Stimulated activated CD8-positive, alpha-beta memory T cell treated with anti-CD3 and anti-CD28 coated beads, Interleukin-4, amount 100 ng/mL, for 1 hour (primary cell): ENCODE measurements at places on chromosomes 11 and 22.

GRCh38 chr11:117005758-117006157, 92.5 kb downstream of the SIK3 start:
- DNase-seq = no peak

DNA sequence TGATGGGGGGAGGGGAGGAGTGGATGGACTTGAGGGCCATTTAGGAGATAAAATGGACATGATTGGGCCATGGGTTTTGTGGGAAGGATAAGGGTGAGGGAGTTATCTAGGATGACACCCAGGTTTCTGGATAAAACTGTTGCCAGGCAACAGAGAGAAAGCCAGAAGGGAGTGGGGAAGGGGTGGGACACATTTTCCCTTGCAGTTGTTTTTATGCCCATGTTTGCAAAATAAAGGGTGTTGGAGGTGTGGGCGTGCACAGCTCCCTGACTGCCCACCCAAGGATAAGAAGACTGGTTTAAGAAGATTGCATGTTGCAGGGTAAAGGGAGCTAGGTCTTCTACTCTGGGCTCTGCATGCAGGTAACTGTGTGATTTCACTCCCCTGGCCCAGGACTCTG, 18.3 kb upstream of the YWHAH start:
- no peak for DNase-seq

DNA sequence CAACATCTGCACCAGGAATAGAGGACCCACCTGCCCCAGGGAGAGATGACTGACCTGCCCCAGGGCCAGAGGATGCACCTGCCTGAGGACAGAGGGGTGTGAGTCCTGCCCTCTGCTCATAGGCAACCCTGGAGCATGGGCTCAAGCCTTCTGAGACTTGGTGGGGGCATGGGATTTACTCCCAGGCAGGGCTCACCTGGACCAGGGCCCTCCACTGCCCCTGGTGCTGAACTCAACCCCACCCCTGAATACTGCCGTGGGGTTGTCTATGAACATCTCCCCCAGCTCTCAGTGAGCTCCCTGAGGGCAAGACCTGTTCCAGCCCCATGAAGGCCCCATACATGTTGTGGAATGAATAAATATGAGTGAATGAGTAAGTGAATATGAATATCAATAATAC, 33.8 kb upstream of the MUC5AC start:
- DNase-seq = no peak

GRCh38 chr11:72520815-72521214, 86.5 kb upstream of the CLPB start:
- no peak for DNase-seq

DNA sequence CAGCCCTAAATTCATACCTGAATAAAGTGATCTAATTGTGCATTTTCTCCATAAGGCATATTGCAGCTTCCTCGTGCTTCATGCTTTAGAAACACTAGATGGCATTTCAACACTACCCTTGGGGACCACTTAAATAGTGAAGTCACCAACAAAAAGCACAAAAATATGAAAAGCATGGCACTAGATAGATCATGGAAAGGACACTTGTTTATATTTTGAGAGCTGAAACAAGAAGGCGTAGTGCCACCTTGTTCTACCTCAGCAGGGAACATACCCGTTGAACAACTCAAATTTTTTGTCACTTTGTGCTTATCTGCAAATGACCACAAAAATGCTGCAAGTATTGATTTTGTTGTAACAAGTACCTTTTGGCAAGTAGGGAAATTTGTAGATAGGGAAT, 8.6 kb downstream of the TBCEL start:
- DNase-seq = no peak

- DNase-seq = no peak
Observed at GRCh38 chr11:106276859-106277436, 199.5 kb downstream of the AASDHPPT start.

DNA sequence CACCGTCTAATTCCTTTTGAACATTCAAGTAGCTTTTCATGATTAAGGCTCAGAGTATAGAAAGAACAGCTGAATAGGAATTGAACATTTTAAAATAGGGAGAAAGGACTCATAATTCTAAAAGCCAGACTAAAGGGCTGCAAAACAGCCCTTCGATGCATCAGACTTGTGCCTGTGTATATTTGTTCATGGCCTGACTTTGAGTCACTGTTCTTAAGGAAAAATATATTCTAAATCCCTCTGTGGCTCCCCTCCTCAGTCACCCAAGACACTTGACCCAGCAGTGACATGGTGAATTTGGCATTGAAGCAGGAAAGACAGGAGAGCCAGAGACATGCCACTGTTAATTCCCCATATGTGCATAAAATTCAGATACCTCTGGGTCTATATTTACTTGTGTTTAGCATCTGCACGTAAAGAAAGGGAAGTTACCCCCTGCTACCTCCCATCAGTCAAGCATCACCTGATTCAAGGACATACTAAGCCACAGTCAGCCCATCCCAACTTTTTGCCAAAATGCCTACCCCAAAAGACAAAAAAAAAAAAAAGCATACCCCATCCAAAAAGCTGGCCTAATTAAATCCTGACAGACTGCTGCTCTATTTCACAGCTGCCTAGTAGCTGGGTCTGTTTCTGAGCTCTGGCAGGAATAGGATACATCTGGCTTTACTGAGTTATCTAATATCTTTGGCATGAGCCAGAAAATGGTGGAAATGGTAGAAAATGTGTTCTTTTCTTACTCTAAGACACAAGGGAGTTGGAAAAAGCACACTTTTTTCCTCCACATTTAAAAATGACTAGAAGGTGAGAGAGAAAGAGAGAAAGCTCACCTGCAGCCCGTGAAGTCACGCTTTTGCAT, 93.5 kb downstream of the COMMD9 start:
- no peak for DNase-seq

GRCh38 chr11:96967616-96968015, 577.8 kb downstream of the JRKL start:
- no peak for DNase-seq

GRCh38 chr22:40594346-40594745, 42.2 kb downstream of the MRTFA start:
- DNase-seq = no peak

DNA sequence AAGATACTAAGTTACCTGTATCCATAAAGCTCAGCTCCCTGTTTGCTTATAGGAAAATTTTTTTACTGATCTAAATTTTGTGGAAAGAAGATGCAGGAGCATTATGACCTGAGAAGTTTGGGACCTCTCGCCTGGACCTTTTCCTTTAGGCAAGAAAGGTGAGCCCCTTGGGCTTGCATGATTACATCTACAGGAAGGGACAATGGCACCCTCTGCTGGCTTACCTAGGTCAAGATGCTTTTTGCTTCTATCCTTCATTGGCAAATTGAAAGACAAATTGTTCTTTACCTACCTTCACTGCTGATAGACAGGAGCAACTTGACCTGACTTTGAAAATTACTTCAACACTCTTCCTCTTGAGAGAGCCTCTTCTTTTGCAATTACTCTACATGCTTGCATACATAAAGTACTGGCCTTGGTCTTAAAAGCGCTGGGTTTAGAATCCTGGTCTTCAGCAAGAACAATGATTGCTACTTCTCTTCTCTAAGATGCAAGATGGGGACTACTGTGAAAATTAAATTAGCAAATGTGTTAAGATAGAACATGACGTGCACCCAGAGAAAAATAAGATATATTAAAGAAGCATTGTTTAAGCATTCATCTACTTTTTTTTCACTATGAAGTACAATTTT, 147.2 kb downstream of the TRPC6 start:
- no peak for DNase-seq

GRCh38 chr11:118928870-118929500, 3.3 kb upstream of the BCL9L start:
- no peak for DNase-seq

- DNase-seq = no peak
Observed at GRCh38 chr11:83537131-83537610, 251.0 kb upstream of the CCDC90B start.

GRCh38 chr22:40213478-40213877, 35.8 kb downstream of the TNRC6B start:
- DNase-seq = no peak

DNA sequence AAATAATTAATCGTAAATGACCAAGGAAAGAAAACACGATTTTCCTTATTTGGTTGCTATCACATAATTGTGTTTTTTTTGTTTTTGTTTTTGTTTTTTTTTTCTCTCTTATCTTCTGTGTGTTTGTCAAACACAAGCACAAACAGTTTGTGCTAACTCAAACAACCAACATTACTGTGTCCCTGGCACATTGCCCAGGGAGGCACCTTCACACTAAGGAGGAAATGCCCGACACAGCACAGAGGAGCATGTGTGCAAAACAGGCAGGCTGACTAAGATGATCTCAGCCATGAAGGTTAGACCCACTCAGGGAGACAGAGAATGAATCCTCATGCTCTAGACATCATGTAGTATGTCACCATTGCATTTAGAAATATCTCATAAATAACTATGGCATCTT, 130.1 kb downstream of the SOX6 start:
- DNase-seq = no peak

- no peak for DNase-seq
Observed at GRCh38 chr22:46471901-46472721, 65.3 kb downstream of the CELSR1 start.

DNA sequence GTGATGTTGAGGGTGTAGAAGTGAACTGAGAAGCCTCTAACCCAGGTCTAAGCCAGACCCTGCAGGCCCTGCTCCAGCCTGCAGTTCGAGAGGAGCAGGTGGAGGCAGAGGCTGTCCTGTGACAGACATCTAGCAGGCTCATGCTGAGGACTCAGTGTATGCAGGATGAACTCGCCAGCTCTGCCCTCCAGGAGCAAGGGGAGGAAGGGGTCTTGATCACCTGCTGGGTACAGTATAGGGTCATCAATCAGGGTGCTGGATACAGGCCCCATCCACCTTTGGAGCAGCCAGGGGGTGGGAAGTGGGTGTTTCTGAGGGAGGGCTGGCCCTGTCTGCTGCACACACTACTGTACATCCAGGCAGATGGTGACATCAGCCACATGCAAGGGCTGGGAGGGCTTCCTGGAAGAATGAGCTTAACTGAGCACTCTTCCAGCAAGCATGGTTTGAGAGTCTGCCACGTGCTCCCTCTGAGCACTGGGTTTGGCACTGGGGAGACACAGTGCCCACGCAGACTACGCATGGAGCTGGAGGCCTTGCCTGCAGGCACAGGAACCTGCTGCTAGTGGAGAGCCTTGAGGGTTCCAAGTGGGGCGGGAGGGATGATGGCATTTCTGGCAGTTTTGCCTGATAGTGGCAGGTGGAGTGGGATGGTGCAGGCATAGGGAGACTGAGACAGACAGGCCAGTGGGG, 9.2 kb downstream of the MAPK8IP1 start:
- DNase-seq = no peak

GRCh38 chr11:113673550-113674396, 32.3 kb downstream of the TMPRSS5 start:
- no peak for DNase-seq

GRCh38 chr22:30858976-30859713, 109.4 kb downstream of the MORC2 start:
- no peak for DNase-seq

GRCh38 chr11:95829580-95830259, 39.4 kb downstream of the CEP57 start:
- DNase-seq = no peak

DNA sequence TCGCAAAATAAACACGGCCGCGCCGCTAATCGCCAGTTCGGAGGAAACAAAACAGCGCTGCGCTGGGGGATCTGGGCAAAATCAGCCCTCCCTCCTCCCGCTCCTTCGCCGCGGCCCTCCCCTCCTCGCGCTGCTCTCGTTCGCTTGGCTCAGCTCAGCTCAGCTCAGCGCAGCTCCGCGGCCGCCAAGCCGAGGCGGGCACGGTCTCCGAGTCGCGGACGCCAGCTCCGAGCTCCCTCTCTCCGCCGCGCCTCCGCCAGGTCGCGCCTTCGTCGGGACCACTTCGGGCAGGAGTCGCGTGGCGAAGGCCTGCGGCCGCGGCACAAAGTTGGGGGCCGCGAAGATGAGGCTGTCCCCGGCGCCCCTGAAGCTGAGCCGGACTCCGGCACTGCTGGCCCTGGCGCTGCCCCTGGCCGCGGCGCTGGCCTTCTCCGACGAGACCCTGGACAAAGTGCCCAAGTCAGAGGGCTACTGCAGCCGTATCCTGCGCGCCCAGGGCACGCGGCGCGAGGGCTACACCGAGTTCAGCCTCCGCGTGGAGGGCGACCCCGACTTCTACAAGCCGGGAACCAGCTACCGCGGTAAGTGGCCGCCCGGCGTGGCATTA, at the start of gene SPON1:
Gene SPON1, plus strand, starts transcription at position 162 of the 607 bp plus-strand sequence. Its CDS starts 182 bp downstream, at position 344.
- no peak for DNase-seq

DNA sequence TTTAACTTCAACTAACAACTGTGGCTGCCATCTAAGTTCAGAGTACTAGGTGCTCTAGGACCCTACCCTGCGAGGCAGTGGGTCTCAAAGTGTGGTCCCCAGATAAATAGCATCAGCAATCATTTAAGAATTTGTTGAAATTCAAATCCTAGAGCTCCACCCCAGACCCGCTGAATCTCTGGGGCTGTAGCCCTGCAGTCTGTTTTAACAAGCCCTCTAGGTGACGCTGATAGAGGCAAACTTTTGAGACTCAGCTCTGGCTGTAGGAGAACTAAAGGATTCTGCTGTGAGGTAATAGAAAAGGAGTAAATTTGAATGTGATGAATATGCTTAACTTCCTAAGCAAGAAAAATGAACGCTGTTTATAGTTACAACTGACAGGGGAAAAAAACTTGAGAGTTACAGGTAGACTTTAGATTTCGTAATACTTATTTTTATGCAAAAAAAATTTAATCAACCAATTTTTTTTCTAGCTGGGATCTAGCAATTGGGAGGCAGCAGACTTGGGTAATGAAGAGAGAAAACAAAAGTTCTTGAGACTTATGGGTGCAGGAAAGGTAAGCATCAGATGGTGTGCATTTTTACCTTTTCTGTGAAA, 5.8 kb downstream of the C11orf58 start:
- DNase-seq = no peak

GRCh38 chr22:17477391-17477833, 85.9 kb upstream of the SLC25A18 start:
- DNase-seq = no peak

- no peak for DNase-seq
Observed at GRCh38 chr11:22343371-22344032, 5.3 kb downstream of the SLC17A6 start.

DNA sequence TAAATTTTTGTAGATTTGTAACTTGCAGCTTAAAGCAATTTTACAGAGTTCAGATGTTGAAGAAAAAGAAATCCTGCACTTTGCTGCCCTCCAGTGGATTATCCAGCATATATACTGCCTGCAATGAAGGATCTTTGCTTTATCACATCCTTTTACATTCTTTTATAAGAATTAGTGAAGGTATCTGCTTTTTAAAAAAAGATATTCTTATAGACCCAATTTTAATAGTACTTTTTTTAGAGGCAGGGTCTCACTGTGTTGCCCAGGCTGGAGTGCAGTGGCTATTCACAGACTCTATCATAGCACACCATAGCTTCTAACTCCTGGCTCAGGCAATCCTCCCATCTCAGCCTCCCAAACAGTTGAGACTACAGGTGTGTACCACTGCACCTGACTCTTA, 60.7 kb downstream of the TTC17 start:
- DNase-seq = no peak

- DNase-seq = no peak
Observed at GRCh38 chr22:35835998-35836691, 118.5 kb downstream of the APOL5 start.
